ENCODE measurements at places on chromosomes 3 and 15.

GRCh38 chr3:17088602-17089313, 204.0 kb downstream of the PLCL2 start:
- DNase-seq = no peak

- no peak for DNase-seq
Observed at GRCh38 chr3:161859865-161860450, 363.4 kb downstream of the OTOL1 start.

DNA sequence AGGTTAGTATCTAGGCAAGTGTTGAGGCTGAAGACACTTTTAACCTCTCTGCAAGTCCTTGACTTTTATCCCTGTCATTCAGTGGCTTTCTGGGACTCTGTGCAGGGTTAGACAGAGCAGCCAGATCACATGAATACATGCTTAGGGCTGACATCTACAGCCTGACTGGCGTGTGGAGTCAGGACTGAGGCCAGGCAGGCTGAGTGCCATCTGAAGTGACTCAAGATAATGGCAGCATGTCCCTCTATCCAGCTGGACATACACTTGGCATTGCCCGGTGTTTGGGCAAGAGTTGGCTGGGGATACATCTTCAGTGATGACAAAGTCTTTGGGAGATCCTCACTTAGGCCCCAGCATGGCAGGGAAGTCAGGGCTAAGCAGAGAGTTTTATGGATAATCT, 22.4 kb downstream of the DUOX2 start:
- DNase-seq = no peak

DNA sequence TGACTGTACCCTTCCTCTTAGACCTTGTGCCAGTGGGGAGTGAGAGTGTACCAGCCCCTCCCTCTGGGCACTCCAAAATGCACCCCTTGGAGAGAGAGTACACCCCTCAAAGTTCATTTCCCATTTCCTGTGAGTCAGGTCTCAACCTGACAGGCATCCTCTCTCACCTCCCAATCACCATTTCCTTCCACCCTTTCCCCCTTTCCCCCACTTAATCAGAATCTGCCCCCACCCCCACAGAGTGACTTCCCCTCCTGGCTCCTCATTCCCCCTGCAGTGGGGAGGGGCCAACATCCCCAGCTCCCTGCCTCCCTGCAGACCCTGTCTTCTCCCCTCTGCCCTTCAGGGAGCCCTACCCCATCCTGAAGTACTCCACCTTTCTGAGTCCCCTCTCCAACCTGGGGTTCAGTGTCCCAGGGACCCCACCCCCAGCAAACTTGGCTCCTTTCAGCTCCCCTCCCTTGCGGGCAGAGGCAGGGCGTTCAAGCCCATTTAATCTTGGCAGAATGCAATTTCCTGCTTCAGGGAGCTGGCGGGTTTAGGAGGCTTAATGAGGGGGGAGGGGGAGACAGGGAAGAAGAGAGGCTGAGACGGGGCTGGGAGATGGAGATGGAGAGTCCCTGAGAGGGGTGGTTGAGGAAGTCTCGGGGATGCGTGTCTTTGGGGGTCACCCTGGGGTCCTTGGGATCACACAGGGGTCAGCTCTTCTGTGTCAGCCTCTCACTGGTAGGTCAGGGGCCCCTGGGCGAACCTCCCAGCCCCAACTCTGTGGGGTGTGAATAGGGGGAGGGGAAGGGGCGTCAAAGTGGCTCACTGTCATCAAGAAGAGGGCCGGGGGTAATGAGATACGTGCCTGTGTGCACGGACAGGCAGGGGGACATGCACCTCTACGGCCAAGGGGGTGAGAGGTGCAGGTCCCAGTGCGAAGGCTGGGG, 16.6 kb upstream of the SEMA3F start:
- DNase-seq = no peak

GRCh38 chr3:195145579-195145978, 125.4 kb downstream of the XXYLT1 start:
- no peak for DNase-seq

GRCh38 chr15:45161666-45162065, 26.1 kb downstream of the SHF start:
- no peak for DNase-seq

DNA sequence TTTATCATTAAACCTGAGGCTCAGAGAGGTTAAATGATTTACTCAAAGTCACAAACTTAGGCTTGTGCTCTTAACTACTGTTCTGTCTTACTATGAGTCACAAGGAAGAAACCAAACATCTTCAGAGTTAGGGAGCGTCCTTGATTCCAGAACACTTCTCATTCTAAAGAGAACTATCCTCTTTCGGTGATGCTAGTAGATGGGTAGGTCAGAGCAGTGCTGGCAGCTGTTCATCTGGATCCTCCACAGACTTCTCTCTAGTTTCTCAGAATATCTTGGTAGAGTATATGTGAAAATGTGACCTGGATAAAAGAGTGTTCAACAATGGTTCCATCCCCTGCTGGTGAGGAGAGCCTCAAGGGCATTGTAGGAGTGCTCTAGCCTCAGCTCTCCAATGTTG, 3.3 kb downstream of the ARL6IP5 start:
- DNase-seq = peak; percentile 17

DNA sequence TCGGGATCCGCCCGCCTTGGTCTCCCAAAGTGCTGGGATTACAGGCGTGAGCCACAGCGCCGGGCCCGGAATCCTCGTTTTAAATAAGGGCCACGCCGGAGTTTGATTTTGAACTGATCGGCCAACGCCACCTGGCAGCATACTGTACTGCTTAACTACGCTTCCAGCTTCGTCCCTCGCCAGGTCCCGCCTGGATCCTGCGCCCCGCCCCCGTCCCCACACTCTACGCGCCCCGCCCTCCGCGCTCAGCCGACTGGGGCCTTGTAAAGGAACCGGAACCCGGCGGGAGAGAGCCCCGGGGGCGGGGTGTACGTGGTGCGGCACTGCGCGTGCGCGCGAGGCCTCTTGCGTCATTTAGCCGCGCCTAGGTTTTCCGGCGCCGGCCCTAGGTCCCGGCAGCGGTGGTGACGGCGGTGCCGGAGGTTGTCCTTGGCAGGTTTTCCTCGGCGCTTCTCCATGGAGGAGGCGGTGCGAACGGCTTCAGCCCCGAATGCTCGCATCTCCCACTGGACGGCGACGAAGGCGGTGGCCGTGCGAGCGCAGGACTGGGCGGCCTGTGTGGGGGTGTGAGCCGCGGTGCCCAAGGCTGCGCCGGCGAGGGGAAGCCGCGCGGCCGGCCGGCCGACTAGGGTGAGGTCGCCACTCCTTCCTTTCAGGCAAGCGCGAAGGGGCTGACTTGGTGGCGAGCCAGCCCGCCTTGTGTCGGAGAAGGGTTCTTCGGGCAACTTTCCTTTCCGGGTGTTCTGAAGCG, at the start of gene NIPA2:
Gene NIPA2, plus strand, starts transcription at position 375 of the 751 bp plus-strand sequence. CDS start 13,066 bp downstream, outside the sequence.
- peak; percentile 99 for DNase-seq

- DNase-seq = no peak
Observed at GRCh38 chr3:185916042-185916833, 21.6 kb downstream of the TRA2B start.

GRCh38 chr3:31521468-31521867, 11.3 kb upstream of the STT3B start:
- DNase-seq = no peak

DNA sequence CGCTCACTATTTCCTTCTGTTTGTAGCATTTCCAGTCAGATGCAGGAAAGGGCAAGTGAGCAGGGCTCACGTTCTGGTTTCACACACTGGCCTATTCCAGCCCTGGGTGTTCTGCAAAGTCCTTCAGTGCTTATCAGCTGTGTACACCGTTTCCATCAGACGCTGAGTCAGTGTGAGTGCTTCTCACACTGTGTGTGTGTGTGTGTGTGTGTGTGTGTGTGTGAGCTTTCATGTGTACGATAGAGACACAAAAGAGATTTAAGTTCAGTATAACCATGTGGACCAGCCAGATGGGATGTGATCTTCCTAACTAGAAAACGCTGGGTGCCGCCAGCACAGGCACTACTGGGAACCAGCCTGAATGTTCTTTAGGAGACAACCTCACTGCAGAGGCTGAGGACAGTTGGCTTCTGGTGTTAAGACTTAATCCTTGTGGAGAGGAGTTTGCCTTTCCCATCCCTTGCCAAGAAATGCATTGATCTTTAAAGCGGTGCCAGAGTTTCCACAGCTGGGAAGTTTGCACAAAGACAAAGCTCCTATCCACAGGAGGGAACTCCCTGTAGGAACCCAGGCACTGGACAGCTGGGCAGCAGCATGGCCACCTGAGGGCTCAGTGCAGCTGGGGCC, 3.9 kb upstream of the CHSY1 start:
- peak; percentile 84 for DNase-seq

- no peak for DNase-seq
Observed at GRCh38 chr3:40008796-40009195, 199.4 kb downstream of the MYRIP start.

GRCh38 chr15:33671456-33671855, 296.8 kb upstream of the CHRM5 start:
- DNase-seq = no peak

- DNase-seq = no peak
Observed at GRCh38 chr15:41001524-41002214, 48.4 kb downstream of the CHAC1 start.

DNA sequence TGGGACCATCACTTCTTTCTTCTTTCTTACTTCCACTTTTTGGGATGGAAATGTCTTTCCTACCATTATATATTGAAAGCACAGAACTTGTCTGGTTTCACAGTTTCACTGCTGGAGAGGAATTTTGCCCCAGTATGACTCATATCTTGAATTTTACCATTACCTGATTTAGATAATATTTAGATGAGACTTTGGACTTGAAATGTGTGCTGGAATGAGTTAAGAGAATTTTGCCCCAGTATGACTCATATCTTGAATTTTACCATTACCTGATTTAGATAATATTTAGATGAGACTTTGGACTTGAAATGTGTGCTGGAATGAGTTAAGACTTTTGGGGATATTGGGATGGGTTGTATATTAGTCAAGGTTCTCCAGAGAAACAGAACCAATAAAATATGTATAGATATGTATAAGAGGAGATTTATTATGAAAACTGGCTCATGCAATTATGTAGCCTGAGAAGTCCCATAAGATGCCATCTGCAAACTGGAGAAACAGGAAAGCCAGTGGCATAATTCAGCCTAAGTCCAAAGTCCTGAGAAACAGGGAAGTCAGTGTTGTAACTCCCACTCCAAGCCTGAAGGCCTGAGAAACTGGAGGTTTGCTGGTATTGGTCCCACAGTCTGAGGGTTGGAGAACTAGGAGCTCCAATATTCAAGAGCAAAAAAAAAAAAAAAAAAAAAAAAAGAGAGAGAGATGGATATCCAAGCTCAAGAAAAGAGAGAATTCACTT, 1029.2 kb downstream of the EPHA3 start:
- no peak for DNase-seq

DNA sequence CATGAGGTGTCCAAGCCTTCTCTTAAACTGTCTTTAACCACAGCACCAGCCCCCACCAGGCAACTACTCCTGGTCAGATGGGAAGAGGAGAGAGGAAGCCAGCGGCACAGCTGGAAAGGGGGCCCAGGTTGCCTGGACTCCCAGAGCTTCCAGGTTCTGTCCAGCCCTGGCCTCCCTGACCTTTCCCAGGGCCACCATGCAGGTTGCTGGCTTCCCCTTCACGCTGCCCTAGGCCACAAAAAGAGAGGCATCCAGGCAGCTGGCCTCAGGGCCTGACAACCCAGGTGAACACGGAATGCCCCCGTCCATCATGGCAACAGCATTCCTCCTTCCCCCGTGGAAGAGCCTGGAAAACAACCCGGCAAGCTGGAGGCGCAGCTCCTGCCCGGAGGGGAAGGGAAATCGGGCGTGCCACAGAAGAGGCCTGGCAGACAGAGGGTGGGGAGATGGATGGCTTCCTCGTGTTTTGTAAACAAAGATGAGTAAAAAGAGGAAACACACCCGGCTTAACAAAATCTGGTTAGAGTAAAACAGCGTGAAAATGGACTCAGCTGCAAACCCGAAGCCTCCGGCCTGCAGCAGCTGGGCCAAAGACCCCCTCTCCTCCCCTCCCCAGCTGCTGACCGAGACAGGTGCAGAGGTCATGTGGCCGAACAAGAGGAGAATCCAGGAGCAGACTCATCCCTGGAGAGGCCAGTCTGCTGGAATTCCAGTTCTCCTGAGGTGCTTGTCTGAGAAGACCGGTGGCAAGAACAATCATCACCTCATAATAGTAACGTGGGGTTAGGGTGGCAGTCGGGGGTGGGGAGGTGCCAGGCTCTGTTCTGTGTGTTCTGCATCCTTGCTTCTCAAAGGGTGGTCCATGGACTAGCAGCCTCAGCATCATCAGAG, 15.5 kb downstream of the BMF start:
- no peak for DNase-seq

DNA sequence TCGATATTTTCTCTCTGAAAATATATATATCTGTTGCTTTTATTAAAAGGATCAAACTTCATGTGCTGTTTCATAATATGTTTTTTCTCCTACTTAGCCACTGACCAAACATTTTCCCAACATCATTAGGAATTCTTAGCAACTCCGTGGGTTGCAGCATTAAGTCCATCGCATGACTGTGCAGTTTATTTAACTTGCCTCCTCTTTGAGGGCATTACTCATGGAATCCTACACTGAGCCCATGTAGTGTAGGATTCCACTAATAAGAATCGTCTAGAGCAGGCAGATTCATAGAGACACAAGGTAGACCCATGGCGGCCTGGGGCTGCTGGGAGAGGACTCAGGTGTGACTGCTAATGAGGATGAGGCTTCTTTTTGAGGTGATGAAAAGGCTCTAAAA, 49.3 kb downstream of the CMTM6 start:
- no peak for DNase-seq

DNA sequence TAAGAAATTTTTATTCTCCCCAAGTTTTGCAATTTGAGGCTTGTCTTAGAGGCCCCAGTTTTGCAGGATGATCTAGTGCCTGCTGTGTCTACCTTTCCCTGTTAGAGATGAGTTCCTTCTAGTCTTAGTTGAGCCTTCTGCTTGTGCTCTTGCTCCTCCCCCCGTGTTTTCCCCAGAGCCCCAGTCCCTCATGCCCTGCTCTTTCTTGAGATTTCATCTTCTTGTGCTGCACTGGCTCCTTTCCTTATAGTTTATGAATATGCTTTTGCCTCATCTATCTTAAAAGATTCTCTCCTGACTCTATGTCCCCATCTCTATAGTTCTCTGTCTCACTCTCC, 4.7 kb downstream of the GAP43 start:
- DNase-seq = no peak

DNA sequence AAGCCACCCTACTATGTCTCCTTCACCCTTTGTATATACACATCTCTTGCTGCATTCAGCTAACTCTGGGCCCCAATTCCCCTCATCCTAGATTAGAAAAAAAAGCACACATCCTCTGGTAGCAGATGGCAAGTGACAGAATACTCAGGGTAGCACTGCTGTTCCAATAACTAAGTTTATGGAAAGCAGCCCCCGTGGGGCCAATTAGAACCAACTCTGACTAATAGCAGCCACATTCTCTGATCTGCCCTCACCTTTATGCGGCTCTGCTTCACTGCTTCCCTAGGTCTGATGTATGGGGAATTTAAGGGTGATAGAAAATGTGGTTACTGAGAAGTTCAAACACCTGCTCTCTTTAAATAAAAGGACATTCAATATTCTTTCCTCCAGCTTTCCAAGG, 74.9 kb upstream of the SETMAR start:
- DNase-seq = no peak

GRCh38 chr3:187261541-187261969, 30.0 kb downstream of the MASP1 start:
- no peak for DNase-seq
